G401 (cell line): ENCODE measurements at places on chromosomes 6 and 20.

GRCh38 chr6:154143753-154144152 lies 104.7 kb downstream of the OPRM1 start:
- DNase-seq, result no peak

DNA sequence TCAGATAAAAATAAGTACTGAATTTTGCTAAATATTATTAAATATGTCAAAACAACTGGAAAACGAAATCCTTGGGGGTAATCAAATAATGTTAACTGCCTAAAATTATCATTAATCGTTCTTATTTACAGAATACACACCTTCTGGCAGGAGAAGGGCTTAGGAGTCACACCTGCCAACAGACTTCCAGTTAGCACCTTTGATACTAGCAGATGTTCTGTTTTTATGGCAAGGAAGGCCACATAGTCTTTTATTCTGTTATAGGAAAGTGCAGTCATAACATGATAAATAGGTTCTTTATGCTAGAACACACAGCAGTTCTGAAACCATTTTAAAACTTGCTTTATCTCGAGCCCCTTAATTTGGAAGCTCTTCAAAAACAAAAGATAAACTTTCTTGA lies 464.1 kb downstream of the UTRN start:
- no peak for DNase-seq

DNA sequence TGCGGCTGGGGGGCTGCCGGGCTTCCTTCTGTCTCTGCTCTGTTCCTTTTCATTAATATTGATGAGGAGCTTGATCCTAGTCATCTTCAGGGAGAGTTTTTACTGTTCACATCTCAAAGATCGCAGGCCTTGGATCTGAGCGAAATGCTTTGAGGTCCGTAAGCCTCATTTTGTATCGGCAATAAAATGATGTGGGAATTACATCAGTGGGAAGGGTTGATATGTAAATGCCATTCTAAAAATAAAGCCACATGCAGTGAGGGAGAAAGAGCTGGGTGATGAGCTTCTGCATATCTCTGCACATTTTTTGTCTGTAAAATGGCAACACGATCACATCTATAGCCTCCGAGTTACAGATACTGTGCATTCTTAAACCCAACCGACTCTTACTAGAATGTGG lies 24.9 kb downstream of the CDH26 start:
- no peak for DNase-seq

DNA sequence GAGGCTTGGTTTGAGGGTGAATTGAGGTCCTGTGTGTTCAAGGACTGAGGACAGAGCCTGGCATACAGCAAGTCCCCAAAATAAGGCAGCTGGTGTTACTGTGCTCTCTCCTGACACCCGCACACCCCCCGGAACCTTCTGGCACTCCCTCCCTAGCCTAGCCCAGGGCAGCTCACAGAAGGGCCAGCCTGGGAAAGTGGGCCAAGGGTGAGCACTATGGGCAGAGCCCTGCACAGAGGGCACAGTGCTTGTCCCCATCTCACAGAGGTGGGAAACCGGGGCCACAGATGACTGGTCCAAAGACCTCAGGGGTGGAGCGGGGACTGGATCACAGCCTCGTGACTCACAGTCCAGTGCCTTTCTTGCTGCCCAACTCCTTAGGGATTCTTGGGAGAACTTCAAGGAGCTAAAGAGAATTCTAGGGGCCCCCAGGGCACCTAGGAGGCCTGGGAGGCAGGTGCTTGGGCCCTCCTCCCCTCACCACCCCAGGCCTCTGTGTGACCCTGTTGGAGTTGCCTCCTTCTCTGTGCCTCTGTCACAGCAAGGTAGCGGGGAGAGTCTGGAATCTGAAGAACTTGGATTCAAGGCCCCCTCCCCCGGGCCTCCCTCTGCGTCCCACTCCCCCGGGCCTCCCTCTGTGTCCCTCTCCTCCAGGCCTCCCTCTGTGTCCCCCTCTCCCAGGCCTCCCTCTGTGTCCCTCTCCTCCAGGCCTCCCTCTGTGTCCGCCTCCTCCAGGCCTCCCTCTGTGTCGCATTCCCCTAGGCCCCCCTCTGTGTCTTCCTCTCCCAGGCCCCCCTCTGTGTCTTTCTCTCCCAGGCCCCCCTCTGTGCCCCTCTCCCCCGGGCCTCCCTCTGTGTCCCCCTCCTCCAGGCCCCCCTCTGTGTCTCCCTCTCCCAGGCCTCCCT lies 13.5 kb downstream of the DLGAP4 start:
- DNase-seq, result no peak

- no peak for DNase-seq
These were observed 66.5 kb upstream of the SMIM29 start for GRCh38 chr6:34315256-34315655.

GRCh38 chr6:41599015-41599851 lies 39.0 kb upstream of the MDFI start:
- DNase-seq, result no peak

GRCh38 chr6:158669145-158670035 lies 19.5 kb downstream of the SYTL3 start:
- DNase-seq, result no peak

DNA sequence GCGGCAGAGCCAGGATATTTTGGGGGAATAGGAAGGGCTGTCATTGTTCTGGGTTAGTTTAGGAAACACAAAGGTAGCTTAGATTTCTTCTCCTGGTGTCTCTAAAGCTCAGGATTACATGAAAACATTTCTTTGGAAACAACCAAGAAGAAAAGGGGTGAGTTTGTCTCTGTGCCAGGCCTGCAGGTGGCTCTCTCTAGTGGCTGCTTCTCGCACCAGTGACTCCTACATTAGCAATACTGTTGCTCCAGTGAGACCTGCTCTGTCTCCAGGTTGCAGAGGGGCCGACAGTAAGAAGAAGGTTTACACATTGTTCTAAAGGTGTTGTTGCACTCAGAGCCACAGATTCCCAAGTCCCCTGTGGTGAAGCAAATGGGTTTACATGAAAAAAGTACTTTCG lies 104.6 kb upstream of the GLP1R start:
- DNase-seq, result no peak

GRCh38 chr20:59374261-59374660 lies 73.8 kb downstream of the EDN3 start:
- DNase-seq, result no peak

DNA sequence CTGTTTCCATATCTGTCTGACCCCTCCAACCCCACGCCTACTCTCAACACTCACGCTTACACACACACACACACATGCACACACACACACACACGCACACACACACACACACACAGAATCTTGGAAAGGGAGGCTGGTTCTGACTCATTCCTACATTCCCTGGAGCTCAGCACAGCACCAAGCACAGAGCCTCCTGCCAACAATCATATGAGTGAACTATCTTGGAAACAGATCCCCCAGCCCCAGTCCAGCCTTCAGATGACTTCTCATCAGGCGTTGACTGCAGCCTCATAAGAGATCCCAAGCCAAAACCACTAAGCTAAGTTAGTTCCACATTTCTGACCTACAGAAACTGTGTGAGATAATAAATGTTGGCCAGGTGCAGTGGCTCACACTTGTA lies 14.1 kb upstream of the HCK start:
- no peak for DNase-seq
